ENCODE measurements at places on chromosomes 7 and 10.

DNA sequence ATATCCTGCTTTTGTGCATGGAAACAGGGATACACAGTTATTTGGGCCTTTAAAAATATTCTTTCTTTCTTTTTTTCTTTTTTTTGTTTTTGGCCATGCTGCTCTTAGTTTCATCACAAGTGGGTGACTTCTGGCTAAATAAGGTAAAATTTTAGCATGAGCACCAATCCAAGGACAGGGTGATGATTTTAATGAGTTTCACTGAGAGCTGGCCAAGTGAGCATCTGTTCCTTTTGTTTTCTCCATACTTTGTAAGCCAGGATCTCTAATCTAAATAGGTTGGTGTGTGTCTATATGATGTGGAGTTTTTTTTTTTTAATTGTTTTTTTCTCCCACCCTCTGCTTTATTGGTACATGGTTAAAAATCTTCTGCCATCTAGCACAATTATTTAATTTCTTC is 106.8 kb downstream of the POLL start:
- DNase-seq, result no peak

- no peak for DNase-seq
Measured at GRCh38 chr10:6815346-6815745, 235.3 kb upstream of the PRKCQ start.

DNA sequence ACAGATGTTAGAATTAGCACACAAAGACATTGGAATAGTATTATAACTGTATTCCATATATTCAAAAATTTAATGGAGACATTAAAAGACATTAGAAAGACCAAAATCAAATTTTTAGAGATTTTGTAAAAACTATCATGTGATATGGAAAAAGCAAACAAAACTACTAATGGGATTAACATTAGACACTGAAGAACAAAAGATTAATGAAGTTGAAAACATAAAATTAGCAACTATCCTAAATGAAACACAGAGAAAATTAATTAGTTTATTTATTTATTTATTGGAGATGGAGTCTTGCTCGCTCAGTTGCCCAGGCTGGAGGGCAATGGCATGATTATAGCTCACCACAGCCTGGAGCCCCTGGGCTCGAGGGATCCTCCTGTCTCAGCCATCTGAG is 158.8 kb downstream of the DOCK4 start:
- no peak for DNase-seq

GRCh38 chr10:44879531-44879899 is 31.6 kb upstream of the TMEM72 start:
- DNase-seq, result no peak

GRCh38 chr10:25934621-25935139 is 651 bp downstream of the MYO3A start:
- peak; percentile 31 for DNase-seq

GRCh38 chr7:152989889-152990380 is 230.4 kb downstream of the ACTR3B start:
- no peak for DNase-seq

DNA sequence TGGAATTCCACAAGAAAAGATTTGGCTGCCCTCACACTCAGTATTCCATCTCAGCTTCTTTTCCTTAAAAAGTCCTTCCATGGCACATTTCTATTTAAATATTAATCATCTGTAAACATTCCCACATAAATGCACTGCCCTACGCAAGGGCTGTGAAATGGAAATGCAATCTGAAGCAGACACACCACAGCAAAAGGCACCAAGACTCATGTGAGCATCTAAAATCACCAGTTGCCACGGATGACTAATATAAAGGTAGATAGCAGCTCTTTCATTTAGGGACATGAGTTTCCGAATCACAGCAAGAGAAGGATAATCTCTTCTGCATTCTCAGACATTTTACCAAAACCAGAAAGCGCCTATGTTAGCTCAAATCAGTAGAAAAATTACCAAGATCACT is 31.6 kb downstream of the COA1 start:
- DNase-seq, result no peak

- no peak for DNase-seq
Measured at GRCh38 chr10:22518167-22518724, 172.9 kb downstream of the SPAG6 start.

DNA sequence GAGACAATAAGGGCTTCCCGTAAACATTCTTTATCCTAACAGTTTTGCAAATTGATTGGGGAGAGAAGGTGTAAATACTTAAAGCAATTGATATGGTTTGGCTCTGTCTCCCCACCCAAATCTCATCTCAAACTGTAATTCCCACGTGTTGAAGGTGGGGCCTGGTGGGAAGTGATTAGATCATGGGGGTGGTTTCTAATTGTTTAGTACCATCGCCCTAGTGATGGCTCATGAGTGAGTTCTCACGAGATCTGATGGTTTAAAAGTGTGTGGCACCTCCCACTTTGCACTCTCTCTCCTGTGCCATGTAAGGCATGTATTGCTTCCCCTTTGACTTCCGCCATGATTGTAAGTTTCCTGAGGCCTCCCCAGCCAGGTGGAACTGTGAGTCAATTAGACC is 22.1 kb upstream of the CAPZA2 start:
- no peak for DNase-seq

- peak; percentile 44 for DNase-seq
Measured at GRCh38 chr10:48608279-48608681, 3.4 kb upstream of the ARHGAP22 start.

DNA sequence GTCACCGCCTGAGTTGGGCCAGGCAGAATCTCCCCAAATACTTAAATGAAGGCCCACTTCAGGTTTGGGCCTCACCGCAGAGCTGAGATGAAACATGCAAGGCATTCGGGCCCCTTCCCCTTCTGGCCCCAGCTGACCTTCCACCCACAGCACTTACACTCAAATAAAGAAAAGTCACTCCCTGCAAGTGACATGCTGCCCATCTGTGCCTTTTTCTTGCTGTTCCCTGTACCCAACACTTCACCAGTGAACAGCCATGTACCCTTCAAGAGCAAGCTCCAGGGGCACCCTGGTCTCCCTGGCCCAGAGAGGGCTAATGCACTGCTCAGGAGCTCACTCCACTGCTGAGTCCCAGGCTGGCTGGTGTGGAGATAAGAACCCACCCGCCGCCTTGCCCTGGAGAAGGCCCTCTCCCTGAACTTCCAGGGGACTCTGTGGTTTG is 40.7 kb downstream of the ZCCHC24 start:
- no peak for DNase-seq

DNA sequence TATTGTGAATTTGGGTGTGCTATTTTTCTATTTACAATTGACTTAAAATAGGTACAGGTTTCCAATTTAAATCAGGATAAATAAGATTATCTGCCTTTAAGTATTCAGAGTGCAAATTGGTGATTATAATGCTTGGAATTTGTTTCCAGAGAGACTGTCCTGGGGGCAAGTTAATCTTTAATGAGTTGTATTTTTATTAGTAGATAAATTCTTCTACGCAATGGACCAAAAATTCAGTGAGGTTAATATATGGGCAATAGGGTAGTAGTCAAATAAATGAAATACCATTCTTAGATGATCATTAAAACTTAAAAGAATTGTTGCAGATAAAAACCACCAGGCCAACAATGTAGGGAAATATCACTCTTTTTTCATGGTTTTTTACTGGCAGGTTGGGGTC is 3.4 kb downstream of the BICC1 start:
- DNase-seq, result no peak

GRCh38 chr7:74480861-74481417 is 27.2 kb downstream of the GTF2IRD1 start:
- DNase-seq, result no peak

DNA sequence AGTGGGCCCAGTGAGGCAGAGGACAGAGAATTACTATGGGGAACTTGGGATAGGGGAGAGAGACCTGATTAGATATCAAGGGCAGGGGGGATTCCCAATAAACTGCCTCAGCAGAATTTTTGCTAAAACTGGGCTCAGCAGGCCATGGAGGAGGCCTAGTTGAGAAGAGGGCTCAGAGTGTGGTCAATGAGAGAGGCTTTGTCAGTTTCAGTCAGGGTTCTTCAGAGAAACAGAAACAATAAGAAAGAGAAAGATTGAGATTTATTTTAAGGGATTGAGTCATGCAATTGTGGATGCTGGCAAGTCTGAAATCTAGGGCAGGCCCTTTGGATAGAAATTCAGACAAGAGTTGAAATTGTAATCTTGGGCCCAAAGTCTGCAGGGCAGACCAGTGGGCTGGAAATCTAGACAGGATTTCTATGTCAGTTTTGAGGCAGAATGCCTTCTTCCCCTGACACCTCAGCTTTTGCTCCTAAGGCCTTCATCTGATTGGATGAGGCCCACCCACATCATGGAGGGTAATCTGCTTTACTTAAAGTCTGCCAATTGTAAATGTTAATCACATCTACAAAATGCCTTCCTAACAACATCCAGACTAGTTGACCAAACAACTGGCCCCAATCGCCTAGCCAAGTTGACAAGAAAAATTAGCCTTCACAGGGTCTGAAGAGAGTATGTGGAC is 33.5 kb upstream of the CCSER2 start:
- peak; percentile 11 for DNase-seq

- no peak for DNase-seq
Measured at GRCh38 chr7:157684157-157684908, 347.5 kb downstream of the DNAJB6 start.

- no peak for DNase-seq
Measured at GRCh38 chr7:34787586-34787985, 129.6 kb downstream of the NPSR1 start.

GRCh38 chr10:21138769-21139340 is 241.7 kb upstream of the NEBL start:
- no peak for DNase-seq

DNA sequence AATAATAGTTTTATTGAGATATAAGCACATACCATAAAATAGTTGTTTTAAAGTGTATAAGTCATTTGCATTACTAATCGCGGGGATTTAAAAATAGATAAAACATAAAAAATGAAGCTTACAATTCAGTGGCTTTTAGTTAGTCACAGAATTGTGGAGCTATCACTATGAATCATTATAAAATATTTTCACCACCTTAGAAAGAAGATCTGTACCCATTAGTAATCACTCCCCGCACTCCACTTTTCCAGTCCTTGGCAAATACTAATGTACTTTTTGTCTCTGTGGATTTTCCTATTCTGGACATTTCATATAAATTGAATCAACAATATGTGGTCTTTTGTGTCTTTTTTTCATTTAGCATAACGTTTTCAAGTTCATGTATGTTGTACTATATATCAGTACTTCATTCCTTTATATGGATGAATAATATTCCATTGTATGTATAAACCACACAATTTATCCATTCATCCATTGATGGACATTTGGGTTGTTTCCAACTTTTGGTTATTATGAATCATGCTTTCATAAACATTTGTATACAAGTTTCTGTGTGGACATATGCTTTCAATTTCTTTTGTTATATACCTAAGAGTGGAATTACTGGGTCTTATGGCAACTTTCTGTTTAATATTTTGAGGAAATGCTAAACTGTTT is 162.5 kb downstream of the MAGI2 start:
- no peak for DNase-seq

DNA sequence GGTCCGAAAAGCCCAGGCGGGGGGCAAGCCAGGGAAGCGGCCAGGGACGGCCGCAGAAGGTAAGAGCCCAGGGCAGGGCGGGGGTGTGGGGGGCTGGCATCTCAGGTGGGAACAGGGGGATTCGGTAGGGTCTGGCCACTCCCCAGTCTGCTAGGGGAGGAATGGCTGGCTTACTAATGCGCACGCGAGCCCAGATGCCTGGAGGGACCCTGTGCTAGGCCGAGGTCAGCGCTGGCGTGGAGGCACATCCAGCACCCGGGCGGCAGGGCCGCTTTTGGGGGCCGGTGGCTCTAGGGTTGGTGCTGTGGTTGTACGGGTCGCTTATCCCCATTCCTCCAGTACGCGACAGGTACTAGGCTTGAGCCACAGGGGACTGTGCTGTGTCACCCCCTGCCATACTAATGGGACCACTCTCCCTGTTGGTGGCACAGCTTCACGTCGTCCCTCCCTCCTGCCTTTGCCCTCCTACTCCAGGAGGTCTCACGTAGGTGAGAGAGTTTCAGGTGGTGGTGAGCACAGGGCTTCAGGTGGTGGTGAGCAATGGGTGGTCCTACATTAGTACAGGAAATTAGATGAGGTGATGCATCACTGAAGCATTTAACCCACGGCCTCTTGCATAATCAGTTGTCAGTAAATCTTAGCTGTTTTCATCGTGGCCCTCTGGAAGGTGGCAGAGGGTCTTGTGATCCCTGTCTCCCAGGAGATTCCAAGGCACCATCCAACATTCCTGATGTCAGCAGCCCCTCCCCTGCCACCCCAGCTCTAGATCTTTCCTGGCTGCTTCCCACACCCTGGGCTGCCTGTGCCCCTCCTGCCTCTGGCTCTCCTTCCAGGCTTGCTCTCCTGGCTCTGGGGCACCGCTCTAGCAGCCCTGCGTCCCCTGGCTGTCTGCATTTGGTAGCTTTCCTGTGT is 971 bp downstream of the AEBP1 start:
- DNase-seq, result no peak

GRCh38 chr10:103799341-103799740 is 56.0 kb downstream of the SH3PXD2A start:
- DNase-seq, result no peak

DNA sequence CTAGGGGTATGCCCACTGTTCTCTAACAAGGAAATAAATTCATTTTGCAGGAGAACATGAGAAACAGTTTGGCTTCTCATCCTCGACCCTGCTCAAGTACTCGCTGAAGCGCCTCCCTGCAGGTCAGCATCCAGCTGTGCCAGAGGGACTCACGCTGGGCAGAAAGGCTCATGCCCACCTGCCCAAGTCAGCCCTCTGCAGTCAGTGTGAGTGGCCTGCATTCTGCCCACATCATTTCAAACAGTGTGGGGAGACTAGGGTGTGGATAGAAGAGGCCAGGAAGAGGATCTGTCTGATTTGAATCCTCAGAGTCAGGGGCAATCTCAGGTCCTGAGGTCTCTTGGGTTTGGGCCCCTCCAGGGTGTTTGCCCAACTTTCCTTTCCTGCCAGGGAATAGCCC is 297.8 kb downstream of the ELMO1 start:
- no peak for DNase-seq

DNA sequence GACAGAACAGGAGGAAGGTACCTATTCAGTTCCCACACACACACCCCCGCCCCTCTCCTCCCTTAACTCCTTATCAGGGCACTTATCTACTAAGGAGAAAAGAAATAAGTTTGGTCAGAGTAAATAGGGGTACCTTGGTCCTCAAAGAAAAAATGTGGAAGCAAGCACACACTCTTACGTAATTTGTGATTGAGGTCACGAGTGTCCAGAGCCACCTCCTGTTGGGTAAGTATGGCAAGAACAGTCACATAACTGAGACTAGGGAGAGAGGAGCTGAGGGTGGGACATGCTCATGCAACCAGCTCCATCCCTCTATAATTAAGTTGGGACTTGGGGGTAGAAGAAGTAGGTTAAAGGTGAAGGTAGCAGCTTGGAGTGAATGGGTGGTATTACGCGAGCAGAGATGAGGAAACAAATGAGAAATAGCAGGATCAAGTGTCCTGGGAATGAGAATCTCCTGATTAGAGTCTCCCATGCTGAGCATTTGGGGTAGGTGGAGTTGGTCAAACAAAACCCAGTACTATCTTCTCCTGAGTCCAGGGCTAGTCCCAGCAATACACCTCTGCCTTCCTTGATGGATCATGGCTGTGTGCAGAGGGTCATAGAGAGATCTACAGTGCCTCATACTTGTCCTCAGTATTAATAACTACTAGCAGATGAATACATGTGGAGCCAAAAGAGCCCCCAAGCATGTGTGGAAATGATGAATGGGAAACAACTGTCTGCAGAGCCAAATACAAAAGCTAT is 77.1 kb downstream of the GSAP start:
- no peak for DNase-seq
